Mononuclear cell (primary cell): ENCODE measurements at places on chromosomes 3 and 15. TPM values are rescaled to one million over a fixed set of nuclear protein-coding genes. Genes with fewer than 3 reads are reported as not detected.

The TRIM42 gene
- not detected for total RNA-seq

The CPNE9 gene
- total RNA-seq, result not detected

The ATP2C1 gene
- 46.8 TPM for total RNA-seq

The CNTN3 gene
- not detected for total RNA-seq

The GALNT15 gene
- not detected for total RNA-seq

The CNOT10 gene
- total RNA-seq, result 33.1 TPM

The RPL39L gene
- 0.52 TPM for total RNA-seq

The LPCAT4 gene
- 9.2 TPM for total RNA-seq

The ZNF106 gene
- 70.6 TPM for total RNA-seq
